ENCODE measurements at places on chromosomes 13 and 19.

DNA sequence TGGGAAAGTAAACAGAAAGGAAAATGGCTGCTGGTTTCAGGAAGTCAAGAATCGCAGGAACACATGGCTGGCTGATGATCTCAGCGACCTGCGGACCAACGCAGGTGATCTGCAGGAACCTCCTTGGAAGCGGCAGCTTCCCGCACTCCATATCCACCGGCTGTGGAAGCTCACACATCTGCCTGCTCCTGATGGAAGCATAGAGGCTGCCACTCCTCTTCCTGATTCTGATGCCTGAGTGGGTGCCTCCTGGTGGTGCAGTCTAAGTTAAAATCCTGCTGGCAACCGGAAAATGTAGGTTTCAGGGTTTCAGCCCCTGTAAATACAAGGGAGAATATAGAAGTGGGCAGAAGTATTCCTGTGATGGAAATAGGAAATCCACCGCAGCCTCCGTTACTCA, 75.5 kb downstream of the TNFSF13B start:
- H3K27me3 ChIP-seq, result peaks cover 10% of the 10 kb centered on the region
- H3K4me3 ChIP-seq, result no peak overlapping the region
- no peaks in the 10 kb centered on the region for H3K4me1 ChIP-seq
- no peak for DNase-seq
- H3K36me3 ChIP-seq, result no peaks in the 10 kb centered on the region

GRCh38 chr13:32284927-32285632, 30.1 kb downstream of the ZAR1L start:
- H3K36me3 ChIP-seq, result no peaks in the 10 kb centered on the region
- H3K27me3 ChIP-seq, result peaks cover 9% of the 10 kb centered on the region
- H3K4me1 ChIP-seq, result no peaks in the 10 kb centered on the region

DNA sequence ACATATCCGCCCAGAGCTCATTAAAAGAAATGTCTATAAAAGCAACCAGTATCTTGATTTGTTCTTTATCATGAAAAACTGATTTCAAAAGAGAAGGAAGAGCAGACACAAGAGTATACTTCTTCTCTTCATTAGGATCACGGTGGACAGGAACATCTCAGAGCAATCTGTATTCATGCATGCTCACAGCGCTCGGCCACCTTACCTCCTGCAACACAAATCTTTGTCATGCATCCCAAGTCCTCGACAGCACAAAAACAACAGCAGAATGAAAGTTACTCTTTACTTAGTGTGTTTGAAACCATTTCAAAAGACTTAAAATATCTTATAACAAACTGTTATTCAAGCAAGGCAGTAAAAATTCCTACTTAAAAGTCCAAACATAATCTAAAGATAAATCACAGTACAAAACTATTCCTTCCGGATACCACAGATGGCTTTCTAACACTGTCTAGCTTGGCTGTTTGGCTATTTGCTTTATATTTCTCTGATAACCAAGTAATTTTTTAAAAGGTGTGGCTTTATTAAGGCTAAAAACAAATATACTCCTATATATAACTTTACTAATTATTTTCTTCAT, 174.5 kb downstream of the TBC1D4 start:
- no peaks in the 10 kb centered on the region for H3K36me3 ChIP-seq
- H3K4me1 ChIP-seq, result no peaks in the 10 kb centered on the region
- no peak overlapping the region for H3K27ac ChIP-seq
- no peak for DNase-seq

DNA sequence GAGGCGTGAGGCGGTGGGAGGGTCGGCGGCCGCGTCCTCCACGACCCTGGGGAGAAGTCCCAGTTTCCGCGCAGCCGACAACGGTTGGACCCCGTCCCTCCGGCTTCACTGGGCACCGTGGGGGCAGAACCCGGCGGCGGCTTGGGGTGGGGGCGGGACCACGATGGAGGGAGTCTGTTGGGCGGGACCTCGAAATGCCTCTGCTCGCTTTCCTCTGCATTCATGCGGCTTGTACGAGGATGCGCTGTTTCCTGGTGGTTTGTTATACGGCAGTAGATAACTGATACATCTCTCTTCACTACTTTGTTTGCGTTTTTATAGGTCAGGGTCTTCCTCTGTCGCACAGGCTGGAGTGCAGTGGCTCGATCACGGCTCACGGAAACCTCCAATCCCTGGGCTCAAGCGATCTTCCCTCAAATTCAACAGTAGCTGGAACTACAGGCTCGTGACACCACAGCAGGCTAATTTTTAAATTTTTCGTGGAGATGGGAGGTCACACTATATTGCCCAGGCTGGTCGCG, 24.6 kb upstream of the ZNF846 start:
- H3K4me1 ChIP-seq, result peaks cover 42% of the 10 kb centered on the region
- H3K27ac ChIP-seq, result peak overlapping the region; percentile 75
- H3K27me3 ChIP-seq, result no peaks in the 10 kb centered on the region
- peak overlapping the region; percentile 61 for H3K4me3 ChIP-seq
- DNase-seq, result peak; percentile 80

DNA sequence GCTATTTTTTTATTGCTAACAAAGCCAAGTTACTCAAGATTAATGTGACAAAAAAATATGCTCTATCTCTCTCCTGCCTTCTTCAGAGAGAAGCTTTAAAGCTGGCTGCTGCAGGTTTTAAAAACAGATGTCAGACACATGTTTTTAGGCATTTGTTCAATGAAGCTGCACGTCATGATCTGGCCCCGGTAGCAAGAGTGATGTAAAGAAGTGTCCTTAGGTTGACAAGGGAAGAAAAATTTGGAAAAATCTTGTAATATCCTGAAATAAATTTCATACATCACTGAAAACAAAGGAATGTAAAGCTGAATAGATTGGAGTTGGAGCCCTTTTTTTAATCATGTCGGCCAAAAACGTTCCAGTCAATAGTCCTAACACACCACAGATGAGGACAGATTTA, 531.4 kb upstream of the NBEA start:
- no peak overlapping the region for H3K4me3 ChIP-seq
- no peaks in the 10 kb centered on the region for H3K27me3 ChIP-seq
- no peaks in the 10 kb centered on the region for H3K4me1 ChIP-seq
- no peaks in the 10 kb centered on the region for H3K36me3 ChIP-seq
- DNase-seq, result no peak
- no peak overlapping the region for H3K27ac ChIP-seq

- H3K27ac ChIP-seq, result no peak overlapping the region
- DNase-seq, result no peak
- H3K36me3 ChIP-seq, result peaks cover 62% of the 10 kb centered on the region
- no peaks in the 10 kb centered on the region for H3K27me3 ChIP-seq
Measured at GRCh38 chr13:95784900-95785290, 108.0 kb downstream of the DNAJC3 start.

GRCh38 chr13:45137526-45137925, 17.2 kb downstream of the GTF2F2 start:
- no peak for DNase-seq
- H3K27ac ChIP-seq, result no peak overlapping the region
- peaks cover 27% of the 10 kb centered on the region for H3K36me3 ChIP-seq

- DNase-seq, result no peak
- H3K27ac ChIP-seq, result no peak overlapping the region
- no peak overlapping the region for H3K4me3 ChIP-seq
- H3K27me3 ChIP-seq, result no peaks in the 10 kb centered on the region
- H3K4me1 ChIP-seq, result peaks cover 6% of the 10 kb centered on the region
Measured at GRCh38 chr13:27259831-27260230, 8.5 kb downstream of the RPL21 start.

Data from DND-41 (cell line).